Pericardium fibroblast (primary cell): ENCODE measurements at places on chromosomes 12 and 14. TPM values are rescaled to one million over a fixed set of nuclear protein-coding genes. Genes with fewer than 3 reads are reported as not detected.

The POTEM gene
- not detected in 2 replicates for total RNA-seq

The FAM90A1 gene
- total RNA-seq = 0.09 and 0.93 TPM in 2 replicates

The PLD4 gene
- under 0.01 TPM in 1 of 2 replicates, not detected in the other for total RNA-seq

The DAO gene
- total RNA-seq = 5.4 TPM in 1 of 2 replicates, not detected in the other

The BATF gene
- total RNA-seq = not detected in 2 replicates

The TRPV4 gene
- 1.1 and 1.9 TPM in 2 replicates for total RNA-seq

The A2M gene
- 14.6 and 19.0 TPM in 2 replicates for total RNA-seq

The GPRC5A gene
- 8.1 and 14.6 TPM in 2 replicates for total RNA-seq

The GALNT9 gene
- 2.6 and 8.3 TPM in 2 replicates for total RNA-seq

The TAS2R10 gene
- total RNA-seq = 0.26 TPM in 1 of 2 replicates, not detected in the other

The RND1 gene
- total RNA-seq = 0.17 TPM in 1 of 2 replicates, not detected in the other

The TSPAN19 gene
- not detected in 2 replicates for total RNA-seq

The CLEC4C gene
- not detected in 2 replicates for total RNA-seq

The CCNT1 gene
- total RNA-seq = 12.9 and 14.1 TPM in 2 replicates

The HCAR1 gene
- total RNA-seq = 0.23 and 2.0 TPM in 2 replicates

The HOXC12 gene
- not detected in 2 replicates for total RNA-seq

The MRPL42 gene
- 29.8 and 34.0 TPM in 2 replicates for total RNA-seq

The PSEN1 gene
- 33.0 and 50.5 TPM in 2 replicates for total RNA-seq

The CEP290 gene
- 3.6 and 3.8 TPM in 2 replicates for total RNA-seq

The IGFBP6 gene
- total RNA-seq = 779 and 1,045 TPM in 2 replicates

The MED6 gene
- total RNA-seq = 15.3 and 21.3 TPM in 2 replicates

The CLEC14A gene
- 2.6 and 9.9 TPM in 2 replicates for total RNA-seq

The CD27 gene
- not detected in 2 replicates for total RNA-seq

The OLR1 gene
- 3.2 and 5.1 TPM in 2 replicates for total RNA-seq

The HELB gene
- 0.82 and 2.7 TPM in 2 replicates for total RNA-seq

The FANCM gene
- total RNA-seq = 2.5 and 5.9 TPM in 2 replicates

The ACVRL1 gene
- total RNA-seq = 79.6 and 125 TPM in 2 replicates

The ADCY4 gene
- 0.26 and 2.1 TPM in 2 replicates for total RNA-seq

The JPH4 gene
- total RNA-seq = 0.09 and 0.12 TPM in 2 replicates

The RNASE4 gene
- total RNA-seq = 56.5 and 57.9 TPM in 2 replicates

The EML5 gene
- total RNA-seq = not detected in 2 replicates

The CEP170B gene
- 5.4 and 12.4 TPM in 2 replicates for total RNA-seq

The GTF2A1 gene
- total RNA-seq = 8.5 and 9.2 TPM in 2 replicates

The IRAK3 gene
- total RNA-seq = 11.7 and 14.9 TPM in 2 replicates

The TPH2 gene
- total RNA-seq = not detected in 2 replicates

The INHBC gene
- total RNA-seq = 0.09 TPM in 1 of 2 replicates, not detected in the other

The KRT3 gene
- total RNA-seq = not detected in 2 replicates

The GALNT8 gene
- 0.12 TPM in 1 of 2 replicates, not detected in the other for total RNA-seq

The DEGS2 gene
- total RNA-seq = 0.09 and 0.58 TPM in 2 replicates

The SLC10A1 gene
- not detected in 2 replicates for total RNA-seq

The CYP27B1 gene
- 0.68 and 1.6 TPM in 2 replicates for total RNA-seq

The ADCY6 gene
- total RNA-seq = 23.7 and 41.4 TPM in 2 replicates

The CCDC196 gene
- not detected in 2 replicates for total RNA-seq

The SLC24A4 gene
- total RNA-seq = not detected in 2 replicates

The PLA2G1B gene
- not detected in 2 replicates for total RNA-seq

The RHNO1 gene
- total RNA-seq = 9.2 and 13.2 TPM in 2 replicates

The MYH6 gene
- total RNA-seq = not detected in 2 replicates

The CIROP gene
- not detected in 2 replicates for total RNA-seq

The PTCSC3 gene
- total RNA-seq = not detected in 2 replicates

The IGF1 gene
- 0.09 and 2.6 TPM in 2 replicates for total RNA-seq

The RTN1 gene
- 0.09 and 0.35 TPM in 2 replicates for total RNA-seq

The MYO1H gene
- not detected in 2 replicates for total RNA-seq
